ENCODE measurements at places on chromosomes 1 and 21.

DNA sequence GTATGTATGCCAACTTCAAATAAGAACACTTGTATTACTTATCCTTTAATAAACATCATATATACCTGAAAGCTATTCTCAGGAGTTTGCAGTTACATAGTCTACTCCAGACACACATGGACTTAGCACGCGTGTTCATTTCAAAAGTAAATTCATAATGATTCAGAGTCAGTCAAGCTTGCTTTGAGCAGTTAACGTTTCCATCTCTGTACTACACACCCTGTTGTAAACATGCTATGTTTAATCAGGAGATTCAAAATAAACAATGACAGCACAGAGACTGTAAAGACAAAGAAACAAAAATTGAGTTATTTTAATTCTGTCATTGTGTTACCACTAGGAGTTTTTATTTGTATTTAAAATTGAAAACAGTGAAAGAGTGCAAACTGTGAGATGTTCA is 119.6 kb downstream of the NRIP1 start:
- no peak for DNase-seq

GRCh38 chr1:20530306-20530705 is 22.1 kb upstream of the FAM43B start:
- DNase-seq, result no peak

GRCh38 chr1:31834501-31834900 is 18.7 kb upstream of the SPOCD1 start:
- no peak for DNase-seq

- no peak for DNase-seq
These were observed 112.9 kb upstream of the F3 start for GRCh38 chr1:94654459-94654858.

GRCh38 chr21:45432575-45433255 is 27.8 kb downstream of the COL18A1 start:
- DNase-seq, result no peak

- DNase-seq, result peak; percentile 74
These were observed 79.5 kb downstream of the BEND5 start for GRCh38 chr1:48697066-48697707.

- no peak for DNase-seq
These were observed 140.9 kb downstream of the MIS18A start for GRCh38 chr21:32137931-32138330.

DNA sequence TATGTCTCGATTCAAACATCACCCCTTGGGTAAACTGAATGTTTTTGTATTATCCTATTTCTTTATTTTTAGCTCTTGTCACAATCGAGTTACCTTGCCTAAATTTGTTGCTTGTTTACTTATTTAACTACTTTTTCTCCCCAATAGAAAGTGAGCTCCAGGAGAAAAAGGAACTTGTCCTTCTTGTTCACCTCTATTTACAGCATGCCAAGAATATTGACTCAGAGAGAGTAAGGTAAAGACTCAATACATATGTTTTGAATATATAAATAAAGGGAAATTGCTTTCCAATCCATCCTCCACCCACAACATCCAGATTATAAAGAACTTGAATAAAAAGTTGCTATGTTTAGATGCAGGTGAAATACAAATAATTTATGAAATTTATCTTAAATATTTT is 107.3 kb upstream of the PDC start:
- no peak for DNase-seq

DNA sequence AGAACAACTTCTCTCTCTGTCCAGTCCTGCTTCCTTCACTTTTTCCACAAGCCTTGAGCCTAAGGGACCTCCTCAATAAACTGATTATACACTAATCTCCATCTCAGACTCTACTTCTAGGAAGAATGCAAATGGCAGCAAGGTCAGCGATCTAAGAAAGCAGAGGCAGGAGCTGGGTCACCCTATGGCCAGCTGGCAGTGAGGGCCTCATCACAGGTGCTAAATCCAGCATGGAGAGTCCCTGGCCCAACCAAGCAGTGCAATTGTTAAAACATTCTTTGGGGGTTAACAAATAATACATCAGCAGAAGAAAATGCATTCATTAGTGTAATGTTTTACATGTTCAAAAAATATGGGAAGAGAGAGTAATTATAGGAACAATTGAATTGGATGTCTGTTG is 416.0 kb downstream of the SIPA1L2 start:
- no peak for DNase-seq

DNA sequence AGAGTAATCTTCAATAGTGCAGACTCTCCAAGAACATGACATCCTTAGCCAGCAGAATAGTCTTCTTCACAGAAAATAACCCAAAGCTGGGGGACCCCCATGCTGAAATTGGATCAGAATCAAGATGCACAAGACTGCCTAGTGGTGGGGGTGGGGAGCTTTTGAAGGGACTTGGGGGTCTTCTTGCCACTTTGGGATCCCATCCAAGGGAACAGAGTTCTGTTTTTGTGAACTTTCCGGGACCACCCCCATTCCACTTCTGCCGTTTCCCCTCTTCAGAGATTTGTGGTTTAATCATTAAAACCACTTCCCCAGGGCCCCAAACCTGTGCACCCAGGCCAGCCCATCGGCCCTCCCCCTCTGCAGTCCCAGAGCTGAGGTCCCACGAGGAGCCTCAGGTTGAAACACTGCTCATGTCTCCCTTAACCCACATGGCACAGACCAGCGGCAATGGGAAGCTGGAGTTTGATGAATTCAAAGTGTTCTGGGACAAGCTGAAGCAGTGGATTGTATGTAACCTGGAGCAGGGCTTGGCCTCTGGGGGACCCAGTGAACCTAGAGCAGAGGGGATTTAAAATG is 44.9 kb downstream of the CAPN9 start:
- no peak for DNase-seq

DNA sequence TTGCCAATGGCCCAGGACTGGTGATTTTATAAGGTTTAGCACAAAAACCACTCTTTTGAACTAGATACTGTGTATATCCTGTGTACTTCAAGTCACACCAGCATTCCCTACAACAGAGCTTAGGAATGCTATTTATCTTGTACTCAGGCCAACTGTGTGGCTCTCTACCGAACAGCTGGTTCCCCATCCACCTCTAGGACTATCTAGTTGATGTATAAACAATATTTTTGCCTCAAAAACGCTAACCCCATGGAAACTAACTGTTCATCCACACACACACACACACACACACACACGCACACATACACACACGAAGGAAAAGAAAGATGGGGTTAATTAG is 28.7 kb upstream of the SLC45A3 start:
- no peak for DNase-seq

DNA sequence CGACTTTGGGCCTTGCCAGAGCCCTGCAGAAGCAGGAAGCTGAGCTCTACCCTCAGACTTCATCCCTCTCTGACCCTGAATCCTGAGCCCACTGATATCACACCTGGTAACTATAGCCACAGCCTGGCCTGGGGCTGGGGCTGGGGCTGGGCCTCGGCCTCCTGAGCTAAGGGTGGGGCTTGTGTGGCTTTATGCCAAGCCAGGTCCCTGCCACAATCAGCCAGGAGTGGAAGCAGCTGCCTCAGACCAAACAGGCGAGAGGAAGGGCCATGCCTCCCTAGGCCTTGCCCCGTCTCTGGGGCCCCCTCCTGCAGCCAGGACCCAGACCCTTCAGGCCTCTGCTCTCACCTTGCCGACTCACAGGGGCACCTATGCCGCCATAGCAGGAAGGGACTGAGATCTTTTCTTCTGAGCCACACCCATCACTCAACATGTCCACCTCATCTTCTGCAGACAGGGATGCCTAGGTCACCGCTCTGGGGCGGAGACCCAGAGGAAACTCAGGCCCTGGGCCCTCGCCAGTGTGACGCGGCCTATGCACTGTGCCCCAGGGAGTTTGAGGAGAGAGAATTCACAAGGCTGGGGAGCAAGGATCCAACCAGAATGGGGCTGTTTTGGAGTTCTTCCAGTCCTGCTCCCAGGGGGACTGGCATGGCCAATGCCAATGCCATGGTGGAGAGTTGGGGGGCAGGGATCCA is 5.7 kb downstream of the UBXN11 start:
- DNase-seq, result no peak

DNA sequence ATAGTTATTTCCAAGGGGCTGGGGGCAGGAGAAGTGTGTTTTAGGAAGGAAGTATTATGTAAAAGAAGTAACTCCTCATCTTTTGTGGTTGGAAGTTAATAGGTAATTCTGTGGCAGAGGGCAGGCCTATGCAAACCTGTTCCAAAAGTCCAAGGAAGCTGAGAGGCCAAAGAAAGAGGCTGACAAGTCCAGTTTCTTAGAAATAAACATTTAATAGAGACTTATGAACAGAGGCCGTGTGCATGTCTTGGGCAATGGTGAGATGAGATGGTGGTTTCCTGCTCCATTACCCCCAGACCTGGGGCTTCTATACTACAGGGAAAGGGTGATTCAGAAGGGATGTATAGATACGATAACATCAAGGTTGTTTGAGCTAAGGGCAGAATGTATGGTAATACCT is 7.6 kb upstream of the CA14 start:
- no peak for DNase-seq

DNA sequence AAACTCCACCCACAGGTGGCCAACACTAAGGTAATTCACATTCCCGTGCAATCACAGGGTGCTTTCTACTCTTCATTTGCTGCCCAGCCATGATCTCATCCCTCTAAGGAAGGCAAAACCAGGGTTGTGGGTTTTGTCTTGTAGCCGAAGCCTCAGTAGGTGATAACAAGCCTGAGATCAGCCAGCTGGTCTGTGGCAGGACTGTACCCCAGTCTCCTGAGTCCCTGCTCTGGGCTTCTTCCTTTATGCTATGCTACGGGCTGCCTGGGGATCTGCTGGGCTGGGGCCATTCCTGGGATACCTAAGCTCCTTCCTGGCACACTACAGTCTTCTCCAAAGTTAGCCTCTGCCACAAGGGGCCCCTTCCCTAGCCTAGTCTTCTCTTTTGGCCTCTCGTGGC is 9.8 kb downstream of the PPFIA4 start:
- no peak for DNase-seq

- DNase-seq, result no peak
These were observed 52.8 kb downstream of the FMO4 start for GRCh38 chr1:171366816-171367215.

DNA sequence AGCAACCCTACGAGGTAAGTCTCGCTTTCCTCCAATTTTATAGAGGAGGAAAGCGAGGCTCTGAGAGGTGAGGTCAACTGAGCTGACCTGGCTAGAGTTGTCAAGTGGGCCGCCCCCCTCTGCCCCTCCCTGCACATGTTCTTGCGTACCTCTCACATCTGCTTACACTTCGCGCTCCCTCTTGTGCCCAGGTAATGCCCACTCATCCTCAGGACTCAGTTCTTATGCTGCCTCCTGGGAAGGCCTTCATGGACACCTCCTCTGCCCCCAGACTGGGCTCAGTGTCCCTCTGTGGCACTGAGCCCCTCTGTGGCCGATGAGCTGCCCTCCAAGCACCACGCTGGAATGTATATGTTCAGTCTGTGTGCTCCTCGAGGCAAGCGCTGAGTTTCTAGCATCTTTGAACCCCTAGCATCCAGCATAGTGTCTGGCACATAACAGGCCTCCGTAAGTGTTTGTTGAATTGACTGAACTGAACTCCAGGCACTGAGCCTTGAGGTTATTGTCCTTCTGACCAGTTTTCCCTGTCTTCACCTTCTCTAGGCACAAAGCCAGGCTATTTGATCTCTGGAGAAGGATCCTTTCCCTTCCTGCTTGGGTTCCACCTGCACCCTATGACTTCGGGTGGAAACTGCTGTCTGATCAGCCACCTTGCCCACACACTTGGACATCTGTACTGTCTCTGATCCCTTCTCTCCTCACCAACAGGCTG is 13.5 kb downstream of the MOV10 start:
- no peak for DNase-seq

DNA sequence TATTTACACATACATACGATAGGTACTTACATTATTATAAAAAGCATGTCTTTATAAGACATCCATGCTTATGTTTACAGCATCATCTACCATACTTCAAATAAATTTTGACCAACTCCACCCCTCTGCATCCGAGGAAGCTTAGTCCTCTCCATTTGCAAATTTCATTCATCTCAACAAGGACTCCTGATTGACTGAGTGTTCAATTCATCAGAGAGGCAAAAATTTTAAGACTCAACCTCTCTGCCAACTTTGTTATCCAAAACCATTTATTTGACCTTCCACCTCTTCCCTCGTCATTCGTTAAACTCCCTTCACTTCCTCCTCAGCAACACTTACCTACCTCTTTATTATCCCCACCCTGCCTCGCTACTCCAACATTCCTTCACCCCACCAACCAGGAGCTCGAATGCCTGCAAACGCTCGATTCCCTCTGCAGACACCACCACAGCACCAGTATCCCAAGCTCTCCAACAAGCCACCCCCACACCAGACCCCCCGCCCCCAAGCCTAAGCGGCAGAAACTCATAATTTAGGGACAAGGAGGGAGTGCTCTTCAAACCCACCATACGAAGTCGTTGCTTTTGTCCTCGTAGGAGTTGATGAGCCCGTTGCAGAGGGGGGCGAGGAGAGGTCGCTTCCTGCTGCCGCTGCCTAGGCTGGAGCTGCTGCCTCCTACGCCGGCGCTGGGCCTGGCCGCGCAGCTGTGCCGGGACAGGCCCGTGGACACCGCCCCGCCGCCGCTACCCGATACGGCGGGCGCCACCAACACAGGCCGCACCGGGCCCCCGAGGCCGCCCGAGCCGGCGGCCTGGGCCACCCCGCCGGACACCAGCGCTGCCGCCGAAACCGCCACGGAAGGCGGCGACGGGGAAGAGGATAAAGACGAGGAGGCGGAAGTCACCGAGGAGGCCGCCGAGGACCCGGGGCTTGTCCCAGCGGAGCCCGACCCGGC is 803 bp downstream of the COP1 start:
- DNase-seq, result peak; percentile 24

GRCh38 chr1:99674115-99675064 is 28.5 kb downstream of the PALMD start:
- DNase-seq, result no peak

DNA sequence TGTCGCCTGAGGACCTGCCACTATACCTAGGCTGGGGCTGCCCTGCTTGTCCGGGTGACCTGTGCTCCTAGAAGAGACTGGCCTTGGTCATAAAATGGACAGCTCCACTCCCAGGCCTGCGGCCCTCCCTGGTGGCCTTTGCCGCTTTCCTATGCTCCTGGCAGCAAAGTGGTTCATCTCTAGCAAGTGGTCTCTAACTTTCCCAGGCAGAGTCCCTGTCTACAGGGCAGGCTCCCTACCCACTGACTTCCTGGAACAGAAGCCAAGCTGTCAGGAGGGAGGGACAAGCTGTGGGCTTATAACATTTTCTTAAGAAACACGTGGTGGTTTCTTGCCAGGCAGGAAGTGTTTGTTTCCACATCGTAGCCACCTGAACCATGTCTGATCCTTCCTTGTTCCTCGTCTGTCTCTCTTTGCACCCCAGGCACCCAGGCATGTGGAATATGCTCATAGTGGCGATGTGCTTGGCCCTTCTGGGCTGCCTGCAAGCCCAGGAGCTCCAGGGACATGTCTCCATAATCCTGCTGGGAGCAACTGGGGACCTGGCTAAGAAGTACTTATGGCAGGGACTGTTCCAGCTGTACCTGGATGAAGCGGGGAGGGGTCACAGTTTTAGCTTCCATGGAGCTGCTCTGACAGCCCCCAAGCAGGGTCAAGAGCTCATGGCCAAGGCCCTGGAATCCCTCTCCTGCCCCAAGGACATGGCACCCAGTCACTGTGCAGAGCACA is 10.1 kb downstream of the H6PD start:
- DNase-seq, result peak; percentile 62

- DNase-seq, result peak; percentile 40
These were observed 8.8 kb upstream of the GUCA2A start for GRCh38 chr1:42173155-42173933.

Data from pancreas (tissue), 10 donors.